Vagina (tissue), 2 donors: ENCODE measurements at places on chromosomes 12 and 14.

GRCh38 chr14:70069186-70069585, 119.6 kb downstream of the SLC8A3 start:
- DNase-seq, result no peak

GRCh38 chr14:31097081-31097480, 70.9 kb upstream of the STRN3 start:
- no peak for DNase-seq

DNA sequence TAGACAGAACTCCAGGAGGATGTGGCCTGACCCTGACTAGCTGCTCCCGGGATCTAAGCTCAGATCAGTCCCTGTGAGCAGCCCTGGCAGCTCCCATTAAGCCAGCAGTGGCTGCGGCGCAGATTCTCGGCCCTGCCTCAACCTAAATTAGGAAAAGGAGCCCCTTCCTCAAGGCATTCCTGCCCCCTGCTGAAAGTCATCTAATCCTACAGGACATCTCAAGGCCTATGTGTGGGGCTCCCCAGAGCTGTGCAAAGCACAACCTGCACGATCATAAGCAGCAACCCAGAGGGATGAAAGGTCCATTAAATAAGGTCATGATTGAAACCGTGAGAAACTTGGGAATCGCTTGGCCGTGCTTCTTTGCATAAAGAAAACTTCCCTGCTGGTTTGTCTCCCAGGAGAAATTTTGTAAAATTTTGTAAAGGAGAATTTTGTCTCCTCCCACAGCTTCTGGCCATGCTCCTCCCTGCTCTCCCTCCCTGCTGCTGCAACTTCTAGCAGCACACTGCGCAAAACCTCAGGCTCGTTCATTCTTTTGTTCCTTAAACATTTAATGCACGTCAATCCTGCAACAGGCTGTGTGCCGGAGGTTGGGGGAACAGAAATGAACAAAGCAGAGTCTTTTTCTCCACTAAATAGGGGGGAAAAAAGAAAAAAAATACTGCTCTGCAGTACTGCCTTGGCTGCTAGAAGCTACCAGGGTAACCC, 96.6 kb upstream of the SLC35F4 start:
- no peak for DNase-seq

GRCh38 chr12:15477761-15478160, 155.5 kb downstream of the PTPRO start:
- no peak for DNase-seq

- DNase-seq, result no peak
Observed at GRCh38 chr12:107467716-107468115, 217.9 kb upstream of the PWP1 start.

- DNase-seq, result no peak
Observed at GRCh38 chr14:76212242-76212641, 60.5 kb downstream of the GPATCH2L start.

DNA sequence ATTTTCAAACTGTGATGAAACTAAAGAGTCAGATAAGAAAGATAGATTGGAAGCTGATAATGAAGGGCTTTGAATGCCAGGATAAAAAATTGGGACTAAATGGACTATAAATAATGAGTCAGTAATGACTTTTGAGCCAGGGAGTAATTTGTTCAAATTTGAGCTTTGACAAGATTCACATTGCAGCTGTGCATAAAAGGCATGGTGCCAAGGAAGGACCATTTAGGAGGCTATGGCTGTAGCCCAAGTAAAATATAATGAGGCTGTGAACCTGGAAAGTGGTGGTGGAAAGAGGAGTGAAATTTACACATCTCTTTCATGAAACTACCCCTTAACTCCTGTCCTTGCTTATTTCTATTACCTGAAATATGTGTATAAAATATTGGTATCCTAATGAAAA, 218.5 kb downstream of the SLC6A15 start:
- no peak for DNase-seq

- DNase-seq, result no peak
Observed at GRCh38 chr14:95467232-95467631, 49.2 kb downstream of the SYNE3 start.

GRCh38 chr12:101582937-101583336, 11.8 kb upstream of the MYBPC1 start:
- DNase-seq, result no peak

DNA sequence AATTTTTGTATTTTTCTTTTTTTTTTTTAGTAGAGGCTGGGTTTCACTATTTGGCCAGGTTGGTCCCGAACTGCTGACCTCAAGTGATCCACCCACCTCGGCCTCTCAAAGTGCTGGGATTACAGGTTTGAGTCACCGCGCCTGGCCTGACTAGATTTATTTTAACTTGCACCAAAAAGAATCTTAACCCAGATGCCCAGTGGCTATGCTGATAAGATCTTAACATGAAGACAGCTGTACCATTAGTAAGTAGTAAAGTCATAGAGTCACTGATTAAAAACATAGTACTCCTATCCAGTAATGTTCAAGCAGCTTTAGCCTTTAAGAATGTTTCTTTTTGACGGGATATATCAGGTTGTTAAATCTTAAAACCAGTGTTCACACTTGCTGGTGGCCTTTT, 1061.8 kb upstream of the FLRT2 start:
- no peak for DNase-seq

GRCh38 chr12:114671443-114672411, 12.2 kb downstream of the TBX3 start:
- no peak for DNase-seq

- no peak for DNase-seq
Observed at GRCh38 chr12:2858334-2858733, 1.5 kb upstream of the TEX52 start.

GRCh38 chr14:21884995-21885394, 211.4 kb upstream of the OR4E1 start:
- no peak for DNase-seq

DNA sequence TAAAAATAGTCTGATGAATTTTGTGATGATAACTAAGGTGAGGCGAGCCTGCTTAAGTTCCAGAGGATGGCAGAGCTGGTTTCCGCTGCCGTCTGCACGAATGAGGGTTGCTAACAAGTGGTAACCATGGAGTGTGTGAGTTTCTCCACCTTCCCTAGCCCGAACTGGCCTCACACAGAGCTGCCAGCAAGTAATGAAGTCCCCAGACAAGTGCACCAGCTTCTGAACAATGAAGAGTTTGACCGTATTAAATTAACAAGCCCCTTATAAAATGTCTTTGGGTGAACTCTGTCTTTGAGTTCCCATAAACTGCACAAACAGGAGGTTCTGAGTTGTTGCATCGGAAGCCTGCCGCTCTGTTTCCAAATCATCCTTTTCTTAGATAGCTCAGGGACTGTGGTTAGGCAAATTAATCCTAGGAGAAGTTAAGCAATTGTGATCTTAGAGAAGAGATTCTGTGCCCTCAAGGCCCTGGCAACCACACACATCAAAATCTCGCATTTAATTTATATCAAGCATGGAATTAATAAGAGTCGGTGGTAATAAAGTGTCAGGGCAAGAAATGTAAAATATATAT, 274.1 kb upstream of the DAAM1 start:
- DNase-seq, result no peak

GRCh38 chr12:100573292-100574186, at the start of gene GAS2L3:
TSS of gene GAS2L3 (plus strand) at chr12:100573684. CDS start at chr12:100594905, 21,221 bp downstream.
- no peak for DNase-seq

GRCh38 chr14:78007160-78007559, 163.0 kb upstream of the NRXN3 start:
- no peak for DNase-seq

GRCh38 chr14:33962016-33962415, 11.1 kb upstream of the EGLN3 start:
- no peak for DNase-seq

GRCh38 chr14:72608391-72609204, 285.3 kb downstream of the DPF3 start:
- DNase-seq, result peak; percentile 54
